ENCODE measurements at places on chromosomes 7 and 10.

- DNase-seq, result peak; percentile 19
Measured at GRCh38 chr10:13161857-13162271, 506 bp downstream of the MCM10 start.

DNA sequence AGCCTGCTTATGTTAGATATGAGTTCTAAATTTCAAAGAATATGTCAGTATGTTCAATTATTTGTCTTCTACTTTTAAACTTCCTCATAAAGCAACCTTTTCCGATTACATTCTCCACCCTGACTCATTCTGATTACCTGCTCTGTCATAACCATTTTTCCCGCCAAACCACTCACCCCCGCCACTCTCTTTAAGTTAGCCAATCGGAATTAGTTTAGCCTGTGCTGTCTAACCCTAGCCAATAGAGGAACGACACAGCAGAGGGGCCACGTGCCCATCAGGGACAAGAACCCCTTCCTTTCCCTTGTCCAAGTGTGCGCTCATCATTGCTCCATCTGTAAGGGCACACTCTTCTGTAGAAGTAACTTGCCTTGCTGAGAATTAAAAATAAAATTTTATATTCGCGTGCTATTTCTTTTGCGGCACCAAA lies 91.4 kb downstream of the CCDC71L start:
- no peak for DNase-seq

DNA sequence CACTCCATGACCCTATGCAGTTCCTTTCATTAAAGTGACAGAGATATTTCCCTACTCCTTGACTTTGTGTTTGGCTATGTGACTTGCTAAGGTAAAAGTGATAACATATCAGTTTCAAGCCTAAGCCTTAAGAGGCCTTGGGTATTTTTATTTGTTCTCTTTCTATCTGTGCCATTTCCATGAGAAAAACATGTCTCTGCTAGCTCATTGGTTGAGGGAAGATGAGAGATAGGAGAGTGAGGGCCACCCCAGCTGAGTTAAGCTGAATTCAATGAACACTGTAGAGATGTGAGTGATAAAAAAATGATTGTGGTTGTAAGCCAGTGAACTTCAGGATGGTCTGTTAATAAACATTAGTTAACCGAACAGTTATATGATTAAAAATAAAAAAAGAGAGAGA lies 13.4 kb downstream of the TASOR2 start:
- no peak for DNase-seq

- DNase-seq, result no peak
Measured at GRCh38 chr10:96619796-96620773, 33.3 kb upstream of the TM9SF3 start.

DNA sequence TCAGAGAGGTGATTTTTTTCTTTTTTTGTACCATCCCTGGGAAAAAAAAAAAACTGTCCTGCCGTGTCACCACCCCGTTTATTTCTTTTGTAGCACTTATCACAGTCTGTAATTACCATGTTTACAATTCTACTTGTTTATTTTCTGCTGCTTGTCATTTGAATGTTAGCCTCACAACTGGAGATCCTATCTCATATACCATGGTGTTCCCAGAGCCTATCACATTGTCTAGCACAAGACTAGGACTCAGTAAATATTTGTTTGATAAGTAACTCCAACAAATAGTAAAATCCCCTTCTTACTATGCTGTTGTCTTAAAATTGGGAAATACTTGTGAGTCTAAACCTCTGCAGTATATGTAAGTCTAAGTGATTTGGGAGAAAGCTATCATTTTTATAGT lies 36.0 kb downstream of the MKLN1 start:
- no peak for DNase-seq

GRCh38 chr10:14684354-14684753 lies 90.3 kb downstream of the FAM107B start:
- peak; percentile 47 for DNase-seq

DNA sequence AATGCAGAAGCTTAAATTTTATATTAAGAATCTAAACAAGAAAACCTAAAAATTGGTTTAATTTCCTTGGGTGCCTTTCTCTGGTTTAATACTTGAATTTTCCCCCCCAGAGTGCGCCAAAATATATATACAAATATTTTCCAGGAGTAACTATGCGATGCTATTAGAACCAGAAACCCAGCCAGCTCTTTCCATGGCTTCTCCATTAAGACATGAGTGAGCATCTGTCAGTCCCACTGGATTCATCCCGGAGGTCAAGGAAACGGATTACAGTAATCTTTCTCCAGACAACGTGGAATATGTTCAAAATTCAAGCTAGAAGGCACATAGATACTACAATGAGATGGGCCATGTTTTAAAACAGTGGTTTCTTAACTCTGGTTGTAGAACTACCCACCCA lies 148.8 kb downstream of the TAX1BP1 start:
- no peak for DNase-seq

- no peak for DNase-seq
Measured at GRCh38 chr10:63042256-63042655, 90.9 kb upstream of the NRBF2 start.

GRCh38 chr7:66734006-66734405 lies 6.5 kb upstream of the RABGEF1 start:
- no peak for DNase-seq

DNA sequence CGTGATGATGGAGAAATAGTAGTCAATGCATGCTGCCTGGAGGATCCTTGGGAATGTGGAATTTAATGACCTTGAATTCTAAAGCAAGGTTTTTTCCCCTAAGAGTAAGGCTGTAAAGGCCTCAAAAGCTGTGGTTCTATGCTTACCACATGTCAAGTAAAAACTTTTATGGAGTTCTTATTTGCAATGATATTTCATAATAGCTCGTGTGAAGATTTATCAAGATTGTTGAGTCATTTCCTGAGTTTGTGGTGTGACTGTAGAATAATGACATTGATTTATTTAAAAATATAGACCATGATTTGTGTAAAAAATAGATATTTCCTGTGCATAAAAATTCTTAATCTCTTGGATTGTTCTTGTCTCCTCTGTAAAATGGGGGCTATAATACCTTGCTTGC lies 67.5 kb upstream of the SORCS1 start:
- DNase-seq, result no peak

- peak; percentile 34 for DNase-seq
Measured at GRCh38 chr7:132709971-132710567, 133.8 kb upstream of the PLXNA4 start.

- peak; percentile 72 for DNase-seq
Measured at GRCh38 chr10:3805201-3805790, 20.3 kb upstream of the KLF6 start.
